Aorta (tissue), 5 donors: ENCODE measurements at places on chromosomes 2 and 18. TPM values are rescaled to one million over a fixed set of nuclear protein-coding genes. Genes with fewer than 3 reads are reported as not detected.

- no peak overlapping the region for H3K27ac ChIP-seq
- no peaks in the 10 kb centered on the region for H3K27me3 ChIP-seq
- H3K4me3 ChIP-seq = no peak overlapping the region
- H3K36me3 ChIP-seq = no peaks in the 10 kb centered on the region
These were observed 8.6 kb downstream of the SPATS2L start for GRCh38 chr2:200314976-200315567.

DIS3L2 gene
- 40.0 TPM for total RNA-seq

GRCh38 chr18:13525381-13526029, 200.9 kb downstream of the FAM210A start:
- no peaks in the 10 kb centered on the region for H3K4me1 ChIP-seq
- H3K4me3 ChIP-seq = no peak overlapping the region
- no peaks in the 10 kb centered on the region for H3K27me3 ChIP-seq
- no peak overlapping the region for H3K27ac ChIP-seq
- no peaks in the 10 kb centered on the region for H3K36me3 ChIP-seq

DNA sequence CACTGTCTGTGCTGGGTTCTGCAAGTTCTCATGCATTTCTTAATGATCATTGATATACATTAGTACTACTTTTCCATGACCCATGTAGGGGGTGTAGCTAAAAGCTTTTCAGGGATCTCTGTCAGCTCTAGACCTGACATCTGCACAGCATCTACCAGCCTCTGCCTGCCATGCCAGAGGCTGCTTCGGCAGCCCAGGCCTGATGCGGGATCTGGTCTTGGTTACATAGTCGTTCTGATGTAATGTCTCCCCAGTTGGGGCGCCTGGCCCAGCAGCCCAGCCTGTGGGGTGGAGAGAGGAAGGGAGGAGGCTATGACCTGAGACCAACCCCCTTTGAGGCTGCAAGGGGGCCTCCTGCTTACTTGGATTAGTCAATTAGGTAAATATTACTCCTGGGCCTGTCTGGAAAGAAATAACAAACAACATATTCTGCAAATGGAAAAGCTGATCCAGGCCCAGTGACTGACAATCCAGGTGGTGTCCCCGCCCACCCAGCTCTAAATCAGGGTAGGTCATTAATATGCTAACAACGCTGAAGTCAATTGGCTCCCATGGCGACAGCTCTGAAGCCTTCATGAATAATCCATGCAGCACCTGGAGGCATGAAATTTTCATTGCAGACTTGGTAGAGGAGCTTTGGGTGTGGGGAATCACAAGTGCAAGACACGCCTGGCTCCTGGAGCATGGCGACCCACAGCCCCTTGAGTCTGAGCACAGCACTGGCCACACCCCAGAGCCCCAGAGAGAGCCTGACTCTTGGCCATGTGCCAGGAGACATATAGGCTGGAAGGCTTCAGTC, 575.3 kb downstream of the CMPK2 start:
- no peaks in the 10 kb centered on the region for H3K27me3 ChIP-seq
- no peak overlapping the region for H3K4me3 ChIP-seq
- no peak for DNase-seq
- no peak overlapping the region for H3K27ac ChIP-seq
- H3K36me3 ChIP-seq = no peaks in the 10 kb centered on the region
- no peaks in the 10 kb centered on the region for H3K4me1 ChIP-seq

CTLA4 gene
- 1.8 TPM for total RNA-seq

DNA sequence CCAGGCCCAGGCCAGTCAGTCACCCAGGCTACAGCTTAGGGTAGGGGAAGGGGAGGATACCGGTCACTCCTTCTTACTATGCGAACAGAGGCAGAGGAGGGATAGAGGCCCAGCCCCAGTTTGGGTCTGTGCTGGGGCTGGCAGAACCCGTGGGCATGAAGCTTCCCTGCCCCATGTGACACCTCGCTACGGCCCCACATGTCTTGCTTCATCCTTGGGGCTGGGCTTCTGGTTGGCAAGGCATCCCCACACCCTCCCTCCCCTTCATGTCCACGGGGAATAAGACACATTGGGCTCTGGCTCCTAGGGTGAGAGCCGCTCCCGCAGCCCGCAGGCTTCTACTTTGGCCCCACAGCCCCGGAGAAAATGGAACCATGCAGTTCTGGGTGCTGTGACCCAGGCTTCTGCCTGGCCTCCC, 32.4 kb downstream of the HS1BP3 start:
- H3K27me3 ChIP-seq = no peaks in the 10 kb centered on the region
- H3K4me1 ChIP-seq = peaks cover 2% of the 10 kb centered on the region
- peak; percentile 84 for DNase-seq
- H3K27ac ChIP-seq = peak overlapping the region; percentile 89

DNA sequence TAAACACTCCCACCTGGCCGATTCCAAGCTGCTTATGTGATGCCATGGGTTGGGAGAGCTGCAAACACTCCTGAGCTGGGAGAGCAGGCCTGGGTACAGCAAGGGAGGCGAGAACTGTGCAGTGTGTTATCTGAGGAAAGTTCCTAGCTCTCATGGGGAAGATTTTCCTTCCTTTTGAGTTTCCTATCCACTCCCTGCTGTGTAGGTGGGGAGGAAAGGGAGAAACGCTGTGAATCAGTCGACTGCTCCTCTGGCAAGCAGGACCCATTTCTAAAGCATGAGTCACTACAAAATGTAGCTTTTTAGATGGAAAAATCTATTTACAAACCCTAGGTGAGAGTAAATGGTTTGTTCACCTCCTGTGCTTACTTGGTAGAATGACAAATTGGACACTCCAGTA, 80.4 kb downstream of the SH3RF3 start:
- H3K4me3 ChIP-seq = no peak overlapping the region
- H3K4me1 ChIP-seq = peaks cover 10% of the 10 kb centered on the region
- no peaks in the 10 kb centered on the region for H3K27me3 ChIP-seq
- H3K36me3 ChIP-seq = no peaks in the 10 kb centered on the region
- no peak for DNase-seq
- peak overlapping the region; percentile 75 for H3K27ac ChIP-seq

RSAD2 gene
- total RNA-seq = 8.9 TPM

CREG2 gene
- total RNA-seq = not detected

STON1 gene
- total RNA-seq = 27.5 TPM

SULT1C4 gene
- total RNA-seq = 4.2 TPM

GRCh38 chr2:218428846-218429558, 10.1 kb downstream of the VIL1 start:
- peak; percentile 49 for DNase-seq
- H3K36me3 ChIP-seq = no peaks in the 10 kb centered on the region
- H3K4me3 ChIP-seq = no peak overlapping the region
- H3K27me3 ChIP-seq = no peaks in the 10 kb centered on the region
- H3K4me1 ChIP-seq = no peaks in the 10 kb centered on the region
- no peak overlapping the region for H3K27ac ChIP-seq
